ENCODE measurements at places on chromosomes 16 and 17. TPM values are rescaled to one million over a fixed set of nuclear protein-coding genes. Genes with fewer than 3 reads are reported as not detected.

KRTAP2-4 gene
- total RNA-seq = not detected

NLRP1 gene
- total RNA-seq = 11.7 TPM

PIPOX gene
- 0.57 TPM for total RNA-seq

KRTAP16-1 gene
- total RNA-seq = not detected

CNTNAP4 gene
- not detected for total RNA-seq

SSTR5 gene
- 0.57 TPM for total RNA-seq

CCL8 gene
- 1.9 TPM for total RNA-seq

Measured in cardiac septum (tissue), 1 donor.